Daoy (cell line): ENCODE measurements at places on chromosomes 1 and 21.

- DNase-seq = no peak
Measured at GRCh38 chr1:115224636-115225035, 113.4 kb downstream of the NGF start.

DNA sequence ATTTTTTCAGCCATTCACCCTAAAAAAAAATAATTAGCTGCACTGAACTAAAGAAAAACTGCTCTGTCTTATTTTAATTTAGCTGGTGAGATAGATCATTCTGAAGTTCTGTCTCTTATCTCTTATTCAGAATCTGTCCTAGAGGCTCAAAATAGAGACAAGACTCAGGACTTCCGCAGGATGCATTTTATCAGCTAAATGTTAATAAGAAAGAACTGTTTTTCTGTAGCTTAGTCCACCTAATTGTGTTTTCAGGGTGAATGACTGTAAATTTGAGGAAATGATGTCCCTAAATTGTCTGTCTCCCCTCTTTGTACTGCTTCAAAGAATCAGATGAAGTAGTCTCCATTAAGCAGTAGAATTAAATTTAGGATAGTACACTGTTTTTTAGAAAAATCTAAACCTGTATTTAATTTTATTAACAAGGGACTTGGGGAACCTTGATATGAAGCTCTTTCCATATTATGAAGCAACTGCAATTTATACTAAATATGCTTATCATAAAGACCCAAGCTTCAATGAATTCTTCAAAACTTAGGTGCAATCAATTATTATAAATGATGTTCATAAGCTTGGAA lies 671.9 kb downstream of the RWDD3 start:
- no peak for DNase-seq

GRCh38 chr21:31733551-31734149 lies 1.7 kb upstream of the SCAF4 start:
- DNase-seq = peak; percentile 37

DNA sequence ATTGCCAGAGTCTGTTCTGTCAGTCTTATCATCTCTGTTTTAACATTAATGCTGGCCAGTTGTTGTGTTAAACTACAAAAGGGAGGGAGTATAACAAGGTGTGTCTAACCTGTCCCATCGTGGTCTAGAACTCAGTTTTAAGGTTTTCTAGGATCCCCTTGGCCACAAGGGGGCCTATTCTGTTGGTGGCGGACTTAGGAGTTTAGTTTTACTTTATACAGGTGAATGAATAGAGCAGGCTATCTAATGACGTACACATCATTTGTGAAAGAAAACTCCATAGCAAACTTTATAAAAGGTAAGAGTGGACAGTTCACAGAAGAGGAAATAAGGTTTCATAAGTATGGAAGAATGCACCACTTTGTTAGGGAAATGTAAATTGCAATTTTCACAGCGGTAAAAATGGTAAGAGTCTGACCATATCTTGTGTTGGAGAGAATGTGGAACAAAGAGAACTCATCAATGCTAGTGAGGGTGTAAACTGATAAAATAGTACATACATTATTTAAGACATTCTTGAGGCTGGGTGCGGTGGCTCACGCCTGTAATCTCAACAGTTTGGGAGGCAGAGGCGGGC lies 2.5 kb upstream of the ATF6 start:
- DNase-seq = peak; percentile 13

DNA sequence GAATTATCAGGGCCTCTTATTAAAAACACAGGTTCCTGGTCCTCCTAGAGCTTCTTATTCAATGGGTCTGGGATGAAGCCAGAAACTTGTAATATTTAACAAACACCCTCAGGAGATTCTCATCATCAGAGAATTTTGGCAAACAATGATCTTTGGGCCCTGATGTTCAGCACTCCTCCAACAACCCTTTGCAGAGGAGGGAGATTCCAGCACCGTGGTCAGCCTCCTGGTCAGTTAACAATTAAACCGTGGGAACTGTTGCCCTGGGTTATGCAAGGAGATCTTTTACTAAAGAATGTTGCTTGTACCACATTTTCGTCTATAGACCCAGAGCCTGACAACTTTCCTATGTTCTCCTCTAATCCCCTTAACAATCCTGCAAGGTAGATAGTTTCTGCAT lies 294.4 kb downstream of the PLPP3 start:
- DNase-seq = no peak

- DNase-seq = no peak
Measured at GRCh38 chr21:27513825-27514224, 546.9 kb upstream of the ADAMTS5 start.

GRCh38 chr1:65512967-65513780 lies 92.7 kb downstream of the LEPR start:
- DNase-seq = no peak

DNA sequence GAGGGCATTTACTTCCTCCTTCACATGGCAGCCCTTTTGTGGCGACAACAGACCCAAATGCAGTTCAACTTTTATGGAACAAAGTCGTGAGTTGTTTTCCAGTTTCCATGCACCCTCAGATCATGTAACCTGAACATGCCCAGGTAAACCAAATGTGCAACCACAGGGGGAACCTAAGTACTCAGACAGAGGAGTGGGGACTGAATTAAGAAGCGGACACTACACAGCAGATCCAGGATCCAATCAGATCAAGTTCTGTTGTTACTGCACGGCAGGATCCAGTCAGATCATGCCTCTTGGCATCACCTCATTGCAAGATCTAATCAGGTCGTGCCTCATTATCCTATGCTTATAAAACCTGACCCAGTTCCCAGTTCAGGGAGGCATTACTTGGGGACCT lies 115.7 kb downstream of the MATN1 start:
- no peak for DNase-seq

- DNase-seq = peak; percentile 53
Measured at GRCh38 chr21:37367703-37368540, 1.3 kb downstream of the DYRK1A start.

GRCh38 chr21:33644383-33645074 lies 2.2 kb downstream of the ITSN1 start:
- no peak for DNase-seq

GRCh38 chr1:43970502-43970901 lies 692 bp downstream of the DPH2 start:
- no peak for DNase-seq

GRCh38 chr1:162596514-162597170 lies 35.1 kb downstream of the UAP1 start:
- no peak for DNase-seq

- DNase-seq = no peak
Measured at GRCh38 chr1:160020196-160020595, 11.6 kb downstream of the PIGM start.

DNA sequence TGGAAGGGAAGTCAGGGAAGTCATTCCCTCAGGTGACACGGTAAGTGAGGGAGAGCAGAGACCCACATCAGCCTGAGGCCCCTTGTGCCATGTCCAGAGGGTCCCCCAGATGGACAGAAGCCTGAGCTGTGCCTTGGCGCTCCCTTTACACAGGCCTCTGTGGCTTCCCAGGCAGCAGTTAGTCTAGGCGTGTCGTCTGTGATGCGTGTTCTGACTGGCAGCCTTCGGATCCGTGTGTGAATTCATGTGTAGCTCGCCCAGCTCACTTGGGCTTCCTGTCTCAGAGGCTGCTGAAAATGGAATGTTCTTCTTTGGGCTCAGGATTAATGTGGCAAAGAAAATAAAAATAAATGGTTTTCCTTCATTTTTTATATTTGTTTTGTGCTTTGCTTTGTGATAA lies 28.3 kb downstream of the PRMT2 start:
- DNase-seq = no peak

- DNase-seq = no peak
Measured at GRCh38 chr1:226813671-226814591, 56.5 kb upstream of the PSEN2 start.

DNA sequence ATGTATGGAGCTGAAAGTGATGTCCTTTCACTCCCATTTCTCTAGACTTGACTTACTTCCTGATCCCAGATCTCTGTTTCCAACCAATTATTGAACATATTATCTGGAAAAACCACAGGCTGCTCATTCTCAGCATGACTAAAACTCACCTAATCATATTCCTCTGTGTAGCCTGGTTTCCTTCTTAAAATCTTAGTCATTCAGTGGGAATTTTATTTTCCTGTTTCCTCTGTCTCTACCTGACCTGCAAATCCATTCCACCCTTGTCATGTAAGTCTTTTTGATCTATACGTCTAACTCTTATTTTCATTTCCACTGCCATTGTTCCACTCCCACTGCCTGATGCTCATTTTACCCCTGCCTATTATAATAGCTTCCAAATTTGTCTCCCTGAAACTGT lies 67.9 kb upstream of the APOBEC4 start:
- no peak for DNase-seq

- no peak for DNase-seq
Measured at GRCh38 chr1:201750120-201750519, 78.8 kb upstream of the IPO9 start.

DNA sequence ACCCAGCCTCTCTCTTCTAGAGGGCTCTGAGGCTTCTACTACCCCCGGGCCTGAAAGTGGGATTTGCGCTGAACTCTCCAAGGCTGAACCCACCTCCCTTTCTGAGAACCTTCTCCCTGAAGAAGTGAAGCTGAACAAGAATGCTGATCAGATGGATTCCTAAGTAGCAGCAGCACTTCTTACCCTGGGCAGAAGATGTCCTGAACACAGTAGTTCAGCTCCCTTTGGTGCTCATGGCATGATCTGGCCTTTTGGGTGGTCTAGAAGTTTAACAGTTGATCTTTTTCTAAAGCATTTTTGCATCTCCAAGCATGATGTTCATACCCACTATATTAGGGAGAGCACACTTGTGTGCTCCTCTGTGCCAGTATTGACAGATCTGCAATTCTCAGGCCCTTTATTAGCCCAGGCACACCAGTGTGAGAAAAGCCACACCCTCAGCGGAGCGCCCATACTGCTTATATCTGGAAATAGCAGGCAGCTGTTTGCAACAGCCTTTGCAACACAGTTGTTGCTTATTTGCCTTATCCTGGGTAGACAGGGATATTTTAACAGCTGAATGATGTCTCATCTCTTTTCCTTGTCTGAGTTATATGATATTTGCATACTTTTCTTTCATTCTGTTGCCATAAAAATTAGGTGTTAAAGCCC lies 34.2 kb downstream of the CNN3 start:
- DNase-seq = no peak

DNA sequence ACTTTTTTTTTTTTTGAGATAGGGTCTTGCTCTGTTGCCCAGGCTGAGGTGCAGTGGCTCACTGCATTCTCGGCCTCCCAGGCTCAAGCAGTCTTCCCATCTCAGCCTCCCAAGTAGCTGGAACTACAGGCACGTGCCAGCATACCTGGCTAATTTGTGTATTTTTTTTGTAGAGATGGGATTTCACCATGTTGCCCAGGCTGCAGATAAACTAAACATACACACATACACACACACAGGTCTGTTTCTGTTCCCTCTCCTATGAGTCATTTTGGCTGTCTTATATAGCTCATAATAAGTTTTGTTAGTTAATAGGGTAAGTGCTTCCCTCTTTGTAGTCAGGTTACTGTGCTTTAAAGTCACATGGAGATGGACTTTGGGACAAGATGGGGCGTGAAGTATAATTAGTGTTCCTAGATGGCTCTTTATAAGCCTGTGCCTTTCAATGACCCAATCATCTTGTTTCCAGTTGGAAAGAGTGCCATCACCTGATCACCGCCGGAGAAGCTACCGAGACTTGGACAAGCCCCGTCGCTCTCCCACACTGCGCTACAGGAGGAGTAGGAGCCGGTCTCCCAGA lies 9.1 kb downstream of the PRPF38A start:
- no peak for DNase-seq

DNA sequence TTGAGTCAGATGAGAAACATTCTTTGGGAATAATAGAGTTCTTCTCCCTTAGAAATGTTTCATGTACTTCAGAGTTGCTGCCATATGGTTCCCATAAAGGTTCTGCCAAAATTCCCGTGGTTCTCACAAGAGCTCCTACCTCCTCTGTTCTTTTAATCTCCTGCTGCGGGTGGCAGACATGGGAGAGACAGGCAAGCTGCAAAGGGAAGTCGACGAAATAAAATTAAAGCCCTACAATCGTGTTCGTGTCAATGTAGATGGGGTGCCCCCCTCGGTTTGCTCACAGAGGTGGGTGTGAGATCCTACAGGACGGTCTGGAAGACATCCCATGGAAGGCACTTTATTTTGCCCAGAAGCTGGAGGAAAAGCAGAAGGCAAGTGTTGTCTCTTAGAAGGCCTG lies 276.0 kb downstream of the RWDD3 start:
- no peak for DNase-seq

GRCh38 chr21:28135646-28136045 lies 857.0 kb downstream of the LTN1 start:
- DNase-seq = no peak

DNA sequence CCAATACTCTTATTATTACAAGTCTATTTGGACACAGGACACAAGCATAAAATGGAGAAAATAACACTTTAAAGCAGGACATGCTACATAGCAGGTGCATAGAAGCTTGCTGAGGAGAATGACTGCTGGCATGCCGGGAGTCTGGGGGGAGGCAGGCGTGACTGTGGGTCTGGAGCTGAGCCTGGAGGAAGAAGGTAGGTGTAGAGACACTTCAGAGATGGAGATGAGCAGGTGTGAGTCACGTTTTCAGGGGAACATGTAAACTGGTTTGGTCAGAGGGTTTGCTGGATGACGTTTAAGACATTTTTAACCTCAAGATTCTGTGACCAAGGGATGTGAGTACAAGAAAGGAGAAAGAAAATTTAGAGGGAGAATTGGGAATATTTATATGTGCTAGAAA lies 24.5 kb downstream of the OSCP1 start:
- no peak for DNase-seq

DNA sequence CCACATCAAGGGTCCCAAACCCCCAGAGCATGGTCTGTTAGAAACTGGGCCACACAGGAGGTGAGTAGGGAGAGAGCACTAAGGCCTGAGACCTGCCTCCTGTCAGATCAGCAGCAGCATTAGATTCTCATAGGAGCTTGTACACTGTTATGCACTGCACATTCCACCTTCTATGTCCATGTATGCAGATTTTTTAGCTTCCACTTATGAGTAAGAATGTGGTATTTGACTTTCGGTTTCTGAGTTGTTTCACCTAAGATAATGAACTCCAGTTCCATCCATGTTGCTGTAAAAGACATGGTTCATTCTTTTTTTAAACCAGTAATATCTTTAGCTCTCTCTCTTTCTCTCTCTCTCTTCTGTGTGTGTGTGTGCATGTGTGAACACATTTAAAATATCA lies 663 bp upstream of the GBP6 start:
- peak; percentile 52 for DNase-seq

GRCh38 chr1:61058483-61059245 lies 23.7 kb upstream of the NFIA start:
- DNase-seq = no peak

DNA sequence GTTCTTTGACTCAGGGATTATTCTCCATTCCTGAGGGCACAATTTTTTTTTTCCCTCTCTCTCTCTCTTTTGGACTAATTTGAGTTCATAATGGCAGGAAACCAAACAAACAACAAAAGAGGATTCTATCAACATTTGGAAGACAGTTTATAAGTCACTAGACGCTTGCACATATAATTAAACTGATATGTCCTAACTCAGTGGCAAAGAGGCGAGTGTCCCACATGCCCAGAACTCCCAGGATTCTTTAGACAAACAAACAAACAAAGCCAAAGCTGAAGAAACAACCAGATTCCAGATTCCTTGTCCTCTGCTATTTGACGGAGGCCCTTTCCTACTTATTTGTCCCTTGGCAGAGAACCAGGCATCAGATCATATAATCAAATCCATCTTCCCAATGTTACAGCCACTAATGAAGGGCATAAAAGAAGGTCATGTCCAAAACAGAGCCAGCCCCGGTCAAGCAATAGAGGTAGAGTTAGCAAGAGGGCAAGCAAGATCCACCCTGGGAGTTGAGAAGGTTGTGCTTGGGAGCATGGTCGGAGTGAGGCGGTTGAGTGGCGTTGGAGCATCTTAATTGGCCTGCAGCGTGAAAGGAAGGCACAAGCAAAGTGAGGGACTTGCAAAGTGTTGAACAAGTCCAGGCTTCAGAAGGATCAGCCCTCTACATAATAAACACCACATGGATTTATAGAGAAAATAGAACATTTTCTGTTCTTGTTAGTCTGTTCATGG lies 30.3 kb downstream of the ZNF362 start:
- no peak for DNase-seq
